ENCODE measurements at places on chromosomes 7 and 10.

DNA sequence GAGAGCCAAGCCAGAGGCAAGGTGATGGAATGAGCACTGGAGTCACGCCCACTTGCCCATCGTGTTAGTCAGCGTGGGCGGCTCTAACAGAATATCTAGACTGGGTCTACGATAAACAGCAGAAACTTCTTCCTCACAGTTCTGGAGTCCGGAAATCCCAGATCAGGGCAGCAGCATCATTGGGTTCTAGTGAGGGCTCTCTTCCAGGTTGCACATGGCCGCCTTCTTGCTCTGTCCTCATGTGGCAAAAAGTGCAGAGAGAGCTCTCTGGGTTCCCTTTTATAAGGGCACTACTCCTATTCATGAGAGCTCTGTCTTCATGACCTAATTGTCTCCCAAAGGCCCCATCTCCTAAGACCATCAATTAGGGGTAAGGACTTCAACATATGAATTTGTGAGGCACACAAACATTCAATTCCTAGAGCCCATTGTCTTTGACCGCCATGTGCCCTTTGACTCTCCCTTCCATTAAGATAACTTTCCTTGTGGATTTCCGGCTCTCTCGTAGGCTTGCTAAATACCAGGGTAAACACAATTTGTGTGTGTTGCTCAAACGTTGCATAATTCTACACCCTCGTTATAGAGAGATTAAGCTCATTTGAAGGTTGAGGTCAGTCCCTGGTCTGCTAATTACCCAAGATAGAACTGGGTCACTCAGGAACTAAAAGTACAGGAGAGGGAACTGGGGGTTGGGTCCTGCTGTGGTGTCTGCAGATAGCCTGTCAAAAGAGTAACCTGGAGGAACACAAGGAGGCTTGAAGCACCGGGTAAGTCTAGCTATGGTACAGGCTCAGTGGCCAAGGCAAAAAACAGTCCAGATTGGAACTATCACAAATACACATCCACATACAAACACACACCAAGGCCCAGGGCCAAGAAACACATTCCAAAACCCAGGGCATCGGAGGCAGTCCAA is 28.7 kb upstream of the USP6NL start:
- no peak for DNase-seq

GRCh38 chr7:100220586-100221230 is 959 bp downstream of the PVRIG start:
- DNase-seq: no peak

DNA sequence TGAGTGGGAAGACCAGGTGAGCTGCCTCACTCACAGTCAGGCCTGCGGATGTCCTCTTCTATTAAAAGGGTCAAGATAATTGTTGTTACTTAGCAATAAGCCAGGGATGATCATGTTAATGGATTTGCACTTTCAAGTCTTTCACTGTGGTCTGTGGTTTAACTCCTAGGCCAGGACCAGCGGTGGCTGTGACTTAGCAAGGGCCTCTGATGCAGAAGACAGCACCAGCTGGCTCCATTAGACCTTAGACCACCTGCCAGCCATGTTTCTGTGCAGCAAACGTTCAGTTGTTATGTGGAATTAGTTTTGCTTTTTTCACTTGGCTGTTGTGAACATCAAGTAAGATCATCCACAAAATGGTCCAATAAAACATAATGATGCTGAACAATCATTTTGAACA is 537.3 kb downstream of the TNS3 start:
- no peak for DNase-seq

DNA sequence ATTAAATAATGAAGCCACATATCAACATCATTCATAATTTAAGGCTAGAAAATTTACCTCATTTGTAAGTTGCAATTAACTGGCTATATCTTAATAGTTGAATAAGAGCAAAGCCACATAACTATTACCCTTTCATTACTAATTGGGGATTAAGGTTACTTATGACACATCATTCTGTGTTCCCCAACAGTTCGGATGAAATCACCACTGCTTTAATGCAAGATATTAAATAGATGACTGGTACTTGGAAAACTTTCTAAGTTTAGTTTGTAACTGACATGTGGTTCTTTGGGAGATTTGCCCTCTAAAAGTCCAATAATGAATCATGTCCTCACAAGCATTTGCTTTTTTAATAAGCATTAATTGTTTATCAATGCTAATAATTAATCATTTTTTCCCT is 109.1 kb downstream of the MTERF1 start:
- no peak for DNase-seq

DNA sequence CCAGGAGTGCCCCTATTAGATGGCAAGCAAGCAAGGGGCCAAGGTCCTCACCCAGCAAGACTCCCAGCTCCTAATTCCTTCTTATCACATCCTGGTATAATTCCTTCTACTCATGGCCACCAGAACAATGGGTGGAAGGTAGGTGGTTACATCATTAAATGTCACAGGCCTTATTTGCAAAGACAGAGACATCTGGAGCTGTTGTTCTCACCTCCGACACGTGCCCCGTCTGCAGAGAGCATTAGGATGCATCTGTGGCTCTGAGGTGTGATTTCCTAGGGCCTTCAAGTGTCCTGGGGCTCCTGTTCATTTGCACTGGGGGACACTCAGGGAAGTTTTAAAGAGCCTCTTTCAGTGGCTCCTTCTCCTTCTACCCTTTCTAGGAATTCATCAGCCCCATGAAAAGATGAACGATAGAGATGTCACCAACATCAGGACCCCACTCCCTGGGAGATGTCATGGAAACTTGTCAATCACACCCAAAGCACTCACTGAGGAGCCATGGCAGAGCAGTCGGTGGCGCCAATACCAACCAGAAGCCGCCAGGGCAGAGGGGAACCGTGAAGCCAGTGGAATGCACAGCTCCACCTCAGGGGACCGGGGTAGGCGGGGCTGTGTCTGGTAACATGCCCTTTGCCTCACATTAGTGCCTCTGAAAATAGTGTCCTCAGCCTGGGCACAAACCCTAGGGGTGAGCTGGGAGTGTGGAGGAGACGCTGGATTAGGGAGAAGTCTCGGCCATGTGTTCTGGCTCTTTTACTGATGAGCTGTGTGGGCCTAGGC is 2.9 kb upstream of the ATP6V0E2 start:
- no peak for DNase-seq

DNA sequence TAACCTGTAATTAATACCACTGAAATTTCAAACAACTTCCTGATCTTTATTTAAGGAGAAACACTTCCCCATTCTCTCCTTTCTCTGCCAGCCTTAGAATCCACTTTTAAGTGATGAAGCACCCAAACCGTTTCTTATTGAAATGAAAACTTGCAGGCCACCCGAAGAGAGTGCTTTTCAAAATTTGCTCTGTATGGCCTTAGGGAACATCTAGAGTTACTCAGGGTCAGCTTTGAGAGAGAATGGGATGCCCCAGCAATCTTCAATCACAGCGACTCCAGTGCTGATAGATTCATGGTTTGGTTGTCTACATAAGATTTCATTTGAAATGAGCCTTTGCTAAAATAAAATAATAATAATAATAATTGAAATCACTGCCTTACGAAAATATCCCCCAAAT is 323.1 kb downstream of the PCLO start:
- no peak for DNase-seq

GRCh38 chr7:150453181-150453580 is 2.8 kb downstream of the GIMAP8 start:
- DNase-seq: no peak

DNA sequence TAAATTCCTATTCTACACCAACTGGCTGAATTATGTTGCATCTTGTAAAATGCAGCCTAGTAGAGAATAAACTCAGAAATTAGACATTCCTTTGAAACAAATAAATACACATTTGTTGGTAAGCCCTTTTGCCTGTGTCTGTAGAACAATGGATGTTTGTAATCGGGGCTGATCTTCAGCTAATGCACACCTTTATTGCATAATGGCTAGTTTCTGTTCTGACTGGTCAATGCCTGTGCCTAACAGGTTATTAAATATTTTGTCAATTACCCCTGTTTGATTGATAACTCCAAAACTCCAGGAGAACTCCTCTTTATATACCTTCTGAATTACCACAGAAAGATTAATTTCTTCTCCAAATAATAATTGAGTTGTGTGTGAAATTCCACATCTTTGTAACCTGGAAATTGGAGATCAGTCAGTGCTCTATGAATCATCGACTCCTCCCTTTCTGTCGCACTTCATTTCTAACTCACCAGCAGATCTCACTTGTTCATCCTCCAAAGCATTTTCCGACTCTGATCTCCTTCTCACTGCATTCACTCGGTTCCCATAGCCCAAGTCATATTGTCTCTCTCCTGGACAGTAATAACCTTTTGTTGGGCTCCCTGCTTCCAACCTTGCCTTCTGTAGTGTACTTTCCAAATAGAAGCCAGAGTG is 196.0 kb upstream of the FZD1 start:
- DNase-seq: no peak

- no peak for DNase-seq
Measured at GRCh38 chr7:131090886-131091692, 236.6 kb upstream of the MKLN1 start.

DNA sequence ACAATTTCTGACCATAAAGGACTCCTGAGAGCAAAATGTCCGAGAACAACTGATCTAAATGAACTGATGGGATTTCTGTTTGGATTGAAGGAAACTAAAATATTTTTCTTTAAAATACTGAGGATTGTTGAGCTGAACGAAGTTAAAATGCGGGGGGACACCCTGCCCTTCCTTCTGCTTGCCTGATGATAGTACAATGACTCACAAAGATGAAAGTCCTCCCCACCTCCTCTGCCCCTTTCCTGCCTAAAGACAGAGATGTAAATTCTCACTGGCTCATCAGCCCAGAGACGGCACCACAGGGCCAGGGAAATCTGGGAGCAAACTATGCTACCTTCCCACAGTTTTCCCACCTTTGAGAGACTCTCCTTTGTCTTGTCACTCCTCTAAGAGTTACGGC is 180.6 kb downstream of the PHTF2 start:
- no peak for DNase-seq

DNA sequence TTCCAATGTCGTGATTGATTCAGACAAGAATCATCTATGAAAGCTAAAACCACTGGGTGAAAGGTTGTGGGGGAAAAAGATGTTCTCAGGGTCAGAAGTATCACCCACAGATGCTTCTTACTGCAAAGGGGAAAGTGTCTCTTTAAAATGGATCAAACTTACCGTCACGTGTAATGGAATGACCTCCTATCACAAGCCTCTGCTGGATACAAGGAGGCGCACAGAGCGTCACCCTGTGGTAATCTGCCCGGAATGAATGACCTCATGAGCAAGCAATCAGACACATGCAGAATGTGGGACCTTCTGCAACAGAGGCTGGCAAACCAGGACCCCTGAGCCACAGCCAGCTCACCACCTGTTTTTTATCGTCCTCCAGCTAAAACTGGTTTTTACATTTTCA is 33.0 kb downstream of the WIPF3 start:
- no peak for DNase-seq

- no peak for DNase-seq
Measured at GRCh38 chr7:132213583-132213982, 362.7 kb downstream of the PLXNA4 start.

DNA sequence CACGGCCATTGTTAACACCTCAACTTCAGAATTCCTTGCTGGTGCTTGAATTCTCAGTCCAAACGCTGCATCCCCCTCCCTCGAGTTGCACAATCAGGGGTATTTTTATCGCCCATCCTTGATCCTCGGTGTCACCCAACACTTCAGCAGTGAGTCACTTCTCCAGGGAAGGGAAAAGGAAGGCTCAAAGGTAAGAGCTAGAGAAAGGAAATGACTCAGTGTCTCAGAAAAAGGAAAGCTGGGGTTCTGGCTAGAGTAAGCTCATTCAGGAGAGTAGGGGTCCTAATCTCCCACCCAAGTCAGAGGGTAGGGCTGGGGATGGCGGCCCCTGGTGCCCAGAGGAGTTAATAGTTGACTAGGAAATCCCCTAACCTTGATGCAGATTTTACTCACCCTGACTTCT is 39.8 kb upstream of the TRIM8 start:
- DNase-seq: no peak

DNA sequence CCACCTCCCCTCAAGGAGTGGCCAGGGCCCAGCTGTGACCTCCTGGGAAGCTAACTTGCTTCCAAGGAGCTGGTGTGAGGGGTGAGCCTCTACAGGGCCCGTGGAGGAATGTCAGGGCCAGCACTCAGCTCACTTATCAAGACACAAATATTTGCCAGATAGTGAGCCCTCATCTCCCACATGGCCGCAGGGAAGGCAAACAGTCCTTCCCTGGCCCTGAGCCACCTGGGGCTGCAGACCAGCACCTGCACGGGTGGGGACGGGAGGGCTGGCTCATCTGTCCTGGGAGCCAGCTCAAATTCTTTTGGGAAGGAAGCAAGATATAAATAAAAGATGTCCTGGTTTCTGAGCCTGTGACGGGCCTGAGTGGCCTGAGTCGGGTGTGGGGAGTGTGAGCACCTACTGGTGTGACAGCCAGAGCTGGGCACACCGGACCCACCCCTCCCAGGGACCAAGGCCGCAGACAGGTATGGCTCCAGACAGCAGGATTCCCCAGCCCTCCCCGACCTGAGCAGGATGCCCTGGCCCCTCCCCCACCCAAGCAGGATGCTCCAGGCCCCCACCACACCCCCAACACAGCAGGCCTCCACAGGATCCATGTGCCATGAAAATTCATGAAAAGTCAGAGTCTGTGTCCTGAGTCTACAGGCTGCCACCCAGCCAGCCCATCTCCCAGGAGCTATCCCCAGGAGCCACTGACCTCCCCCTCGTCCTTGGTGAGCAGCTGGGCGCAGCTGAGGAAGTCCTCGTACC is 148.0 kb downstream of the MAPK8 start:
- no peak for DNase-seq

All from activated naive CD8-positive, alpha-beta T cell treated with anti-CD3 and anti-CD28 coated beads, Interleukin-2, amount 50 U/mL, for 16 hours (primary cell).